ENCODE measurements at places on chromosomes 7 and 10.

DNA sequence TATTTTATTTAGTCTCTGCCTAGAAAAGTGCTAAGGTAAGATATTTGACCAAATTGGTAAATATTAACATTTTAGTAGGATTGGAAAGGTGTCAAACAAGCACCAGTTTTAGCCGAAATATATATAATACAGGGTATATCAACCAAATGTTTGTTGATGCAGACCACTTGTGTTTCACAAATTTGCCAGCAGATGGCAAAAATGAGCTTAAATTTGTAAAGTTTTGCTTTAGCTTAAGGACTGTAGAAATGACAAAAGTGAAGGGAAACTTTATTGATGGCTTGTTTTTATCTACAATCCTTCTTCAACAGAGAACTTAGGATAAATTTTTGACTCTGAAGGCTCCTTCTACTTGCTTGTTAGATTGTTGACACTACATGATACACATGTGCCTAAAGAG is 4.8 kb upstream of the POLR1F start:
- peak; percentile 37 for DNase-seq

DNA sequence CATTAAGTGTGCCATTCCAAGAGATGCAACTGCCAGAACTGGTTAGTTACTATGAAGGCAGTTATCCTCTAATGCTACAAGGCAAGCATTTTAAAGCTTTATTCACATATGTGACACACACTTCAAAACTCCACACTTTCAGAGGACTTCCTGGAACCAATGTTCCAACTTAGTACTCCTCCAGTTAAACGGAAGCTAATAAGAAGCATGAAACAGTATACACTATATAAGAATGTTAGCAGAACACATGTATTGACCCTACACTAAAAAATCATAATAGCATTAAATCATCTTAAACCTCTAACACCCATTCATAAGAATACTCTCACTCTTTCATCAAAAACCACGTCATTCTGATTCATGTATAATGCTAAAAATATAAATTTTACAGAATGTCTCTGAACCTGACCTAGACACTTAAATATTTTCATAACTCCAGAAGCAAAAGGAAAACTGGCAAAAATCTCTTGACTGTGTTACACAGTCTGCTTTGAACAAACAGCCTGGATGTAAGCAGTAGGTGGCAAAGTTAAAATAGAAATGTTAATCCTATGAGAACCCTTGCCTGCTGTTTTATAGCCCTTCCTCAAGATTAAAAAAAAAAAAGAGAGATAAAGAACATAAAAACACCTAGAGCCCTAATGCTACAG is 135.0 kb downstream of the SEMA3C start:
- DNase-seq: no peak

GRCh38 chr7:94053532-94053931 is 49.4 kb upstream of the BET1 start:
- DNase-seq: no peak

DNA sequence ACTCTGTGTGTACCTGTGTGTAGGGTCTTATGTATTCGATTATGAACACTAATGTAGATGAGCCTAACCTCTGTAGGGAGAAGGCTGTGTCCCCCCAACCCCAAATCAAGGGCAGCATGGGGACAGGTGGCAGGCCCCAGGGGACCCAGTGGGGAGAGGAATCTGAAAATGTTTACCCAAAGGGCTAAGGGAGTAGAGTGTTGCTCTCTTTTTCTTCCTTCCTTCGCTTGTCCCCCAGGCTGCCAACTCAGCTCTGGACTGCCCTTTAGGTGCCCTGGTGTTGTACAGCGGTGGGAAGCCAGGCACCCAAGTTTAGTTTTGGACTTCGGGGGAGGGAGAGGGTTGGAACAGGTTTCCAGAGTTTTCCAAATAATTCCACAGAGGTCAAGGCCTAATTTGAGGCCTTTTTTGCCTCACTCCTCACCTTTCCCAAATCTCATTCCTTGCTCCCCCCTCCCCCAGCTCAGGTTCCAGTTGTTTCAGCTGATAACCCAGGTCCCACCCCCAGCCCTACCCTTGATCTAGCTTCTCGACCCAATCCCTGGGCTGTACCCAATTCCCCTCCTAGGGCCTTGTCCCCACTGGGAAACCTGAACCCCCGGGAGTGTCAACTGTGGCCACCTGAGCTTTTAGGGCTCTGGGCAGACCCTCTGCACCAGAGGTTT is 9.1 kb upstream of the PAX2 start:
- no peak for DNase-seq

- DNase-seq: no peak
Measured at GRCh38 chr10:69285699-69286098, 7.4 kb downstream of the HK1 start.

GRCh38 chr10:58932126-58932525 is 244.3 kb upstream of the PHYHIPL start:
- DNase-seq: no peak

- no peak for DNase-seq
Measured at GRCh38 chr7:24611130-24611529, 37.9 kb downstream of the PALS2 start.

GRCh38 chr7:116271963-116272886 is 61.9 kb downstream of the TES start:
- no peak for DNase-seq

DNA sequence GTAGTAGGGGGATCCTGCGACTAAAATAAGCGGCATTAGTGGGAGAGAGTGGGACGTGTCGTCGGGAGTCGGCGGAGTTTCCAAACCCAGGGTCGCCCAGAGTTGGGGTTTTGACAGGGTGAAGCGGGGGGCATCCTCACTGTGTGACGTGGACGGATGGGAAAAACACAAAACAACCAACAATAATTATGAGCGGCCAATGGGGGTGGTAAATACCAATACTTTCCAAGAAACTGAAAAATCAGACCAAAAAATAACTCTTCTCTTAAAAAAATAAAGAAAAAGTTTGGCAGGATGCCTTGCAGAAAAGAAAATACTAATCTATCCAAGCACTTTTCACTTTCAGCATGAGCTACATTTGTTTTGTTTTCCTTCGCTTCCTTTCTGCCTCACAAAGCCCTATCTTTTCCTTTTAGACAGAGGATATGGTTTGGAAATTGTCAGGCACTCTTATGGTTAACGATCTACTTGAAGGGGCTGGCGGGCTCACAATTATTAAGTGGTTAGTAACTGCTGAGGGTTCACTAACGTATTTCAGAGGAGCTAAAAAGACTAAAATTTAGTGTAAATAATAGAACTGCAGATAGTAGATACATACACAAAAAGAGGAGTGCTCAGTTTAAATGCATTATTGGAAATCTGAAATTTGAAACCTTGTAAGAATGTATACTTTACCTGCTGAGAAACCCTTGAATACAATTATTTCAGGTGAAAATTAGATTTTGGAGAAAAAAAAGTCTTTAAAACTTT is 802 bp upstream of the CDK6 start:
- peak; percentile 19 for DNase-seq

- no peak for DNase-seq
Measured at GRCh38 chr10:28127881-28128280, 129.0 kb upstream of the ODAD2 start.

- no peak for DNase-seq
Measured at GRCh38 chr10:11601670-11602069, 9.8 kb downstream of the USP6NL start.

DNA sequence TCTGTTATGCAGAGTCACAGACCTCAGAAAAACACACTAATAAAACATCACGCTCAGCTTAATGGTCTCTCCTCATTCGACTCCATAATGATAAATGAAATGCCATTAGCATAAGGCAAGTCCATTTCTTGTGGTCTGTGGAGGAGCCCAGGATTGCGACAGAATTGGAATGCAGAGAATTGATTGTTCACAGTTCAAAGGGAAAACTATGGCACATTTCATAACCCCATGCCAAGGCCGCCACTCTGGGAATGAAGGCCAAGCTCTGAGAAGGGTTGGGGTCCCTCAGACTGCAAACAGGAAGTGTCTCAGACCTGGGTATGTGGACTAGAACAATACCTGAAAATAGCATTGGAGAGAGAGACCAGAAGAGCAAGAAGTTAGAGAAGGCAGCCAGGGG is 398.9 kb downstream of the ADRA2A start:
- DNase-seq: no peak

Measured in neural progenitor cell (in vitro differentiated cells).